ENCODE measurements at places on chromosomes 12 and 14. TPM values are rescaled to one million over a fixed set of nuclear protein-coding genes. Genes with fewer than 3 reads are reported as not detected.

Gene CDKN1B
- 86.5 TPM for total RNA-seq

Gene LRP1-AS
- total RNA-seq: not detected

Gene LRRC10
- total RNA-seq: not detected

Gene DPPA3
- total RNA-seq: not detected

Gene PIWIL1
- 0.23 TPM for total RNA-seq

Gene ERP27
- 0.46 TPM for total RNA-seq

Gene ADCK1
- 8.5 TPM for total RNA-seq

Gene TMCC3
- 17.1 TPM for total RNA-seq

Gene RTL1
- 0.92 TPM for total RNA-seq

Gene BRMS1L
- 30.0 TPM for total RNA-seq

Gene KRT4
- total RNA-seq: not detected

Gene HVCN1
- total RNA-seq: 6.9 TPM

Gene EEA1
- 28.1 TPM for total RNA-seq

Gene AICDA
- not detected for total RNA-seq

Gene LRRK2
- 14.3 TPM for total RNA-seq

All from diencephalon (tissue), 1 donor.